CD4-positive, CD25-positive, alpha-beta regulatory T cell (primary cell): ENCODE measurements at places on chromosomes 1 and 21. TPM values are rescaled to one million over a fixed set of nuclear protein-coding genes. Genes with fewer than 3 reads are reported as not detected.

The LORICRIN gene
- polyA plus RNA-seq: not detected

The PLD5 gene
- polyA plus RNA-seq: not detected

The MFAP2 gene
- not detected for polyA plus RNA-seq

The CFHR1 gene
- polyA plus RNA-seq: not detected

The VAV3 gene
- polyA plus RNA-seq: 6.2 TPM

The HES2 gene
- polyA plus RNA-seq: not detected

- DNase-seq: no peak
Measured at GRCh38 chr1:185570962-185571361, 163.2 kb upstream of the HMCN1 start.

DNA sequence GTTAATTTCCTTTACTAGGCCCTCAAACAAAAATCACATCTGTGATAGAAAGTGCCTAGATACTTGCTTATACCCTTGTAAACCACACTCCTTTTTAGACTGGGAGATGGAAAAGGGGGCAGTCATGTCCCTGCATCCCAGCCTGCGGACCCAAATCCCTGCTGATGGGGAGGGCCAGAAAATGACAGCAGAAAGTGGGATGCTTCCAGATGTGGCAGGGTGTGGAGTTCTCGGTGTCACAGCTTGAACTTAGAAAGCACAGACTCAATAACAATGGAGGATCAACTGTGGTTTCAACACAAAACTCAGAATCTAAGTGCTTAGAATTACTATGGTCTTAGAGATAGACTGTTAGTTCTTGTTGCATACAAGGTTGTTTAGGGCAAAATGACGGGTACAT, 95.6 kb upstream of the F3 start:
- DNase-seq: no peak

DNA sequence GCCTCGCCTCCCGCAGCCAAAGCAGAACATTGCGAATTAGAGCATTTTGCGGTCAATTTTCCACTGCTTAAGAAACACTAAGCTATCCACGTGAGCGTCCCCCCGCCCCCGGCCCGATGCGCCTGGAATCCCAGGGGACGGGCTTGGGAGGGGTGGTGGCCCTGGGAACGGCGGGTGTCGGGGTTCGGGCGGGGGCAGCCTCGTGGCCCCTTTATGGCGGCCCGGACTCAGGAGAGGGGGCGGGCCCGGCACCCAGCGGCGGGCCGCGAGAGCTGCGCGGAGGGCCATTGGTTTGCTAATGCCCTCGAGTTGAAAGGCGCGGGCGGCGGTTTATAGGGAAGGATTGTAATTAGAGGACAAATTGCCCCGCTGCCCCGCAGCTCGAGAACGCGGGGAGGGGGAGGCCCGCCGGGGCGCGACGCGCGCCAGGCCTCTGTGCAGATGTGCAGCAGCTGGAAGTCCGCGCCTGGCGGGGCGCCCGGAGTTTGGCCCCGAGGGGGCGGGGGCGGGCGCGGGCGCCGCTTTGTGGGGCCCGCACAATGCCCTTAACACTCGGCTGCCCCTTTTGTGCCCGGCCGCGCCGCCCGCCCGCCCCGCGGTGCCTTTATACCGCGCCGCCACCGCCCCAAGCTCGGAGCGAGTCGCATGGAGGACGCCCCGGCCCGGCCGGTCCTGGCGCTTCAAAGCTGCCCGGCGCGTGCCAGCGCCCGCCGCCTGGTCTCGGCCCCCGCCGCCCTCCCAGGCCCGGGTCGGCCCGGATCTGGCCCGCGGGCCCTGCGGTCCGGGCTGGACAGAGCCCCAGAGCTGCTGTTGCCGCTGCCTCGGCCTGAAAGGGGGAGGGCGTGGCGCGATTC, 1.9 kb upstream of the HES3 start:
- DNase-seq: no peak

DNA sequence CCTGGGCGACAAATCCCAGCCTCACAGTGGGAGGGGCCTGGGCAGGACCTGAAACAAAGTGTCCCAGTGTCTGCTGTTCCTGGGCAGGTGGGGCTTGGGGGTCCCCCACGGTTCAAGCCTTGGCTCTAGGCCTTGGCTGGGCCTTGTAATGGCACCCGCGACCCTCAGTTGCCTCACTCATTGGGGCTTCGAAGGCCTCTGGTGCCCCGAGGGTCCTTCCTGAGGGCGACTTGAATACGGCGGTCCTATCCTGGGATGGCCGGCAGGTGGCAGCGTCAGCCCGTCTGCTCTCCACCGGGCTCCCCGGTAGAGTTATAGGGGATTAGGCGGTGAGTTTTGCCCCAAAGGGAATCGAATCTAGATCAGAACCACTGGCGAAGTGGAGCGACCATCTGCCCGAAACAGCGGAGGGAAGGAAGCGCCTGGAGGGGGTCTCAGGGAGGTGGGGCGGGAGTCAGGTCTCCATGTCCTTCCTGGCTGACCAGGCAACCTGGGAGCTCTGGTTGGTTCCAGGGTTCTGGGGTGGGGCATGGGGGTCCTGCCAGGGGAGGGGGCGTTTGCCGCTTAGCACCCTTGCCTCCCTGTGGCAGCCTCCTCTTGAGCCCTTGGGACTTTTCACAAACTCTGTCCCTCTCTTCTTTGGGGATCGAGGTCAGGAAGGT, 2.1 kb upstream of the PEX10 start:
- DNase-seq: peak; percentile 80

GRCh38 chr1:52532731-52533327, 20.1 kb downstream of the TUT4 start:
- DNase-seq: no peak

GRCh38 chr1:197234581-197234980, 33.5 kb upstream of the CRB1 start:
- DNase-seq: no peak

GRCh38 chr1:6770751-6771440, 14.4 kb upstream of the CAMTA1 start:
- DNase-seq: no peak

- no peak for DNase-seq
Measured at GRCh38 chr1:45815667-45816458, 12.5 kb downstream of the MAST2 start.

GRCh38 chr21:35512346-35512745, 463.2 kb upstream of the RUNX1 start:
- no peak for DNase-seq

GRCh38 chr1:222928212-222928611, 113.4 kb downstream of the DISP1 start:
- DNase-seq: no peak

DNA sequence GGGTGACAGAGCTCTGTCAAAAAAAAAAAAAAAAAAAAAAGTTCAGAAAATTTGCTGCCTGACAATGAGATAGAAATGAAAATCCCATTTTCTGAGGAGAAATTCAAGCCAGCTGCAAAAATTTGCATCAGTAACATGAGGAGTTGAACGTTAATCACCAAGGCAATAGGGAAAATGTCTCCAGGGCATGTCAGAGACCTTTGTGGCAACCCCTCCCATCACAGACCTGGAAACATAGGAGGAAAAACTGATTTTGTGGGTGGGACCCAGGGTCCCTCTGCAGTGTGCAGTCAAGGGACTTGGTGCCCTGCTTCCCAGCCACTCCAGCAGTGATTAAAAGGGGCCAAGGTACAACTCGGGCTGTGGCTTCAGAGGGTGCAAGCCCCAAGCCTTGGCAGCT, 615.4 kb downstream of the RWDD3 start:
- DNase-seq: no peak

GRCh38 chr1:111604931-111605330, 14.7 kb upstream of the RAP1A start:
- DNase-seq: no peak

DNA sequence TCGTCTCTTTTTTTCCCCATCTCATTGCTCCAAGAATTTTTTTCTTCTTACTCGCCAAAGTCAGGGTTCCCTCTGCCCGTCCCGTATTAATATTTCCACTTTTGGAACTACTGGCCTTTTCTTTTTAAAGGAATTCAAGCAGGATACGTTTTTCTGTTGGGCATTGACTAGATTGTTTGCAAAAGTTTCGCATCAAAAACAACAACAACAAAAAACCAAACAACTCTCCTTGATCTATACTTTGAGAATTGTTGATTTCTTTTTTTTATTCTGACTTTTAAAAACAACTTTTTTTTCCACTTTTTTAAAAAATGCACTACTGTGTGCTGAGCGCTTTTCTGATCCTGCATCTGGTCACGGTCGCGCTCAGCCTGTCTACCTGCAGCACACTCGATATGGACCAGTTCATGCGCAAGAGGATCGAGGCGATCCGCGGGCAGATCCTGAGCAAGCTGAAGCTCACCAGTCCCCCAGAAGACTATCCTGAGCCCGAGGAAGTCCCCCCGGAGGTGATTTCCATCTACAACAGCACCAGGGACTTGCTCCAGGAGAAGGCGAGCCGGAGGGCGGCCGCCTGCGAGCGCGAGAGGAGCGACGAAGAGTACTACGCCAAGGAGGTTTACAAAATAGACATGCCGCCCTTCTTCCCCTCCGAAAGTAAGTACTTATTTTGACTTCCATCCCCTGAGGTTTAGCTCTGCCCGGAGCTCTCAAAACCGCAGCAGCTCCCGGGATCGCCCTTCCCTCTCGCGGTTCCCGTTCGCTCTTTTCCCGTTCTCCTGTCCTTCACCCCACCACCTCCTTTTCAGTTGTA, 1.5 kb downstream of the TGFB2 start:
- no peak for DNase-seq

GRCh38 chr1:64822621-64823020, 77.7 kb downstream of the RAVER2 start:
- DNase-seq: no peak

DNA sequence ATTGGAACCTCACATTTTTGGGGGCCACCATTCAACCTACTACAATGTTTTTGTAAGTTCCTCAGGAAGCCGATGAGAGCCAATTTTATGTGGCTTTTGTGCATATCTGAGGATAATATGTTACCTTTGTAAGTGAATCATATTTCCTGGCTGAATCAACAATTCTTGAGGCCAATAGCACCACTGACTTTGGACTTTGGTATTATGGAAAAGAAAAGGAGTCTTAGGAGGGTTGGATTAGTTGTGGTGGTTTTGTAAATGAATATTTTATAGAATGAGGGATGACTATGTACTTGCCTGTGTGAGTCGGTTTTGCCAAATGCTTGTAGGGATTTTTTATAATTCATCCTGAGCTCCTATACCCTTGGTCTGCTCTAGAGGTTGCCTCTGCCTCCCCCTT, 181.5 kb upstream of the HMGB4 start:
- no peak for DNase-seq

DNA sequence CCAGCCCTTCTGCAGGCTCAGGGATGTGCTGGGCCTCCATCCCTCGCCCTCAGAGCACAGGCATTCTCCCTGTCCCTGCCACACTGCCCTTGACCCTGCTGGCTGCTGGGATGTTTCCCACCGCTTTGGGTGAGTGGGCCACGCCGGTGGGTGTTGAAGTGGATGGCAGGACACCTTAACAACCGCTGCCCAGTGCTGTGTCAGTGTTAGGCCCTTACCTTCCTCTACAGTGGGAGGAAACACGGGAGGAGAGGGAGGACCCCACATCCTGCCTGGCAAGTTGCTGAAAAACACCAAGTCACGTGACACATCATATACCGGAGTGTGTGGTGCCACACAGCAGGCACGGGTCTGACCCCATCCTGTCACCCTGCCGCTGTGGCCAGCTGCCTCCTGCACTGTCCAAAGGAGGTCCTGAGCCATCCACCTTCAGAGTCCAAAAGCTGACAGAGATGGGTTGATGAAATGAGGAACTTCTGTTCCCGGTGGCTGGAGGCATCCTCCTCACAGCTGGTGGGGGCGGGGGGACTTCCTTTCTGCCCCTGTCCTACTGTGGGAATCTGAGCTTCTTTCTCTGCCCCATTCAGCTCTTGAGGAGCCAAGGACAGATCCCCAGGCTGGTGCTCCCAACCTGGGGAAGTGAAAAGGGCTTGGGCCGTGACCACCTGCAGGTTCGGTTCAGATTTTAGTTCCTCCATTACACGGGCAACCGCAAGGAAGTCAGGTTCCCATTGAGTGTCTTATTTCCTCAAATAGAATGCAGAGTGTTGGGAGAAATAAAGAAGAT, 3.2 kb upstream of the THEMIS2 start:
- DNase-seq: peak; percentile 77

GRCh38 chr1:181674617-181675016, 191.3 kb downstream of the CACNA1E start:
- DNase-seq: no peak

GRCh38 chr1:75855010-75855409, 58.3 kb downstream of the MSH4 start:
- no peak for DNase-seq

- no peak for DNase-seq
Measured at GRCh38 chr1:18541046-18541795, 60.5 kb downstream of the KLHDC7A start.

DNA sequence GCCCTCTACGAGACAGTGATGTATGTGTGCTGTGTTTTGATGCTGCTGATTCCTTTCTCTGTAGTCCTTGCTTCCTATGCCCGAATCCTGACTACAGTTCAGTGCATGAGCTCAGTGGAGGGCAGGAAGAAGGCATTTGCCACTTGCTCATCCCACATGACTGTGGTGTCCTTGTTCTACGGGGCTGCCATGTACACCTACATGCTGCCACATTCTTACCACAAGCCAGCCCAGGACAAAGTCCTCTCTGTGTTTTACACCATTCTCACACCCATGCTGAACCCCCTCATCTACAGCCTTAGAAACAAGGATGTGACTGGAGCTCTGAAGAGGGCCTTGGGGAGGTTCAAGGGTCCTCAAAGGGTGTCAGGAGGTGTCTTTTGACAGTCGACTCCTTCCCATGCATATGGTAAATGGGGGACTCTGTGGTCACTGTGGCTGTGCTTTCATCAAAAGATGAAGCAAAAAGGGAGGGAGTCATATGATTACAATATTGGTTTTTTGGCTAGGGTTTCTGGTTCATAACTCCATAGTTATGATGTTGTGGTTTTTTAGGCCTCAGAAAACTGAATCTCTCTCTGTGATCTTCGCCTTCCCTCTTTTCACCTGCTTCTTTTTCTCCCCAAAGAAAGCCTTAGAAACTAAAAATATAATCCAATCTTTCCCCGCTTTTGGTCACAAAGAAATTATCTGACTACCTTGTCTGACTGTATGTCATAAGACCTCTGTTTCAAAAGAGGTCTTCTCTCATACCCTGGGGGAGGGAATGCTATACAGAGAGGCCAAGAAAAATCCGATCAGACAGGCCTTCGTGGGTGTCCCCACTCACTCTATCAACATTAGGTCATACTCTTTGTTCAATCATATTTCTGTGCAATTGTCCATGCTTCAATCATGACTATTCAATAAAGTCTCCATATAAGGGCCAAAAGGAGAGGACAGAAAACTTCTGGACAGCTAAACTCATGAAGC, 4.2 kb downstream of the OR2T1 start:
- no peak for DNase-seq
